ENCODE measurements at places on chromosomes 1 and 21.
A peak's percentile ranks its signal among the peaks of the same experiment; 100 is the strongest.

DNA sequence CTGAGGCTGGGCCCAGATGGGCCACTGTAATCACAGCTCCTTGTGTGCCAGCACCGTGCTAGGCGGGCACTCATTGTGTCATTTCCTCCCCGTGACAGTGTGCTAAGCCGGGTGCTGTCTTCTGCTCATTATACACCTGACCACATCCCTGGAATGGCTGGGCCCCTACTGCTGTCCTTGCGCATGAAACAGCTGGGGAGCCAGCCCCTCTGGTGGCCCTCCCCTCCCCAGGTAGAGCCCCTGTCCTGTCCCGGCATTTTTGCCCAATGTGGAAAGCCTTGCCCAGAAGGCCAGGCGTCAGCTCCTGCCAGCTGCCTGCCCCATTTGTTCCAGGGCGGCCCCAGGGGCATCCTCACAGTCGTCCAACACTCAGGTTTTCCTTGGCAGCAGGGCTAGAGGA, 107.4 kb upstream of the CASZ1 start:
- DNase-seq = no peak

DNA sequence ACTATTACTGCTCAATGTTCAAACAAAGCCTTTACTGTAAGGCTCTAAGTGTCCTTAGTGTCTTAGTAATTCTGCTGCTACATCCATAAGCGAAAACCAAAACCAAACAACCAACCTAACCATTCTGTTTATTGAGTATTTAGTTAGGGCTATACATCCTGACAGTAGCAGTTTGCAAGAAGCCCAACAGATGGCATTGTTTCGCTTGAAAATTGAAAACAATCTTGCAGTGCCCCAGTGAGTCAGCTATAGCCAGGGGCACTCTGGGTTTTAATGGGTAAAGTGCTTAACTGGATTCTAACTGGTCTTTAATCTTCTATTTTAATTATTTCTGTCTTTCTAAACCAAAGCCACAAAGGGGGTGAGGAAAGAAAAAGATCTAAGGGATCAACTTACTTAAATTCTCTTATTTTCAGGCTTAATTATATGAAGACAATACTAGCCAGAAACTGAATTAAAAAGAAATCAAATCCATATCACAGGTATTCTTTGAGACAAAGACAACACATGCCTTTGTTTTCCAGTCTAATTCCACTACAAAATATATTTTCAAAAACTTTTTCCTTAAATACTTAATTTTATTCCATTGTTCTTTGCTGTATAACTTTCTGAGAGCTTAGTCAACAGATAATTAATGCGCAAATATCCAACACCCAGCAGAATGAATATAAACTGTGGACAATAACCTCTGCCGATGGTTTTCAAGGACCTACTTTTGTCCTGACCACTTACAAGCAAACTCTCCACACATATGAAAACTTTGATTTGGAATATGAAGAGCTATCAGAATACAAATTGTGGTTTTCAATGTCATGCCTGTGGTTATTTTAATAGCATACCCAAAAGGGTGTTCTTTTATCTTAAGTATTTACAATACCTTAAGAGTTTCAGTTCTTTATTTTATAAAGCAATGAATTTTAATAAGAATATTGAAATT, 15.2 kb downstream of the POGZ start:
- DNase-seq = peak; percentile 5

DNA sequence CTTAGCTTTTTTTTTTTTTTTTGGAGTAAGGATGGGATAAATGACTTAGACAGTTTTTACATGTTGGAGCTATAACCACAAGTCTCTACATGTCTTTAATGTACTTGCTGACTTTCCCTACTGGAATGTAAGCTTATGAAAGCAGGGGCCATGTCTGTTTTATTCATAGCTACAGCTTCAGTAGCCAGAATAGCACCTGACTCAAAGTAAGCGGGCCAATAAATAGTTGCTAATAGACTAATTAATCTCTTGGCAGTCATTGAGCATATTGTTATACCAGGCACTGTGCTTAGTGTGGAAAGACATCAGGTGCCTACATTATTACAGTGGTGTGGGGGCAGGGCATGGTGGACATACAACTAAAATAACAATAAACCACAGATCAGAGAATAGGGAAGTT, 84.4 kb upstream of the HOOK1 start:
- DNase-seq = no peak

GRCh38 chr1:108590957-108591356, 31.1 kb downstream of the EEIG2 start:
- no peak for DNase-seq

DNA sequence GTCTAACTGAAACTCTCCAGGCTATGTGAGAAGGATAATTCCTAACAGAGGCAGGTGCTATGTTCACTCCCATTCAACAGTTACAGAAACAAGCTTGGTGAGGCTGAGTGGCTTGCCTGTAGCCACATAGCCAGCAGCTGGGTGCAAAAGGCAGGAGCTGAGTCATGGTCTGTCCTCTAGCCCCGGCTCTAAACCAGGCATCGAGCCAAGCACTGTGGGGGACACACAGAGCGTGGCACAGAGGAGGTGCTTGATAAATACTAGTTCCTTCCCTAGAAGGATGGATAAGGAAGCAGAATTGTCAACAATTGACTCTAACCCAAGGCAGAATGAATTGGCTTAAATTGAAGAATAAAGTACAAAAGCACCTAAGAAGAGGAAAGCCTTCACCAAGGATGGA, 10.4 kb upstream of the KCNA2 start:
- no peak for DNase-seq

DNA sequence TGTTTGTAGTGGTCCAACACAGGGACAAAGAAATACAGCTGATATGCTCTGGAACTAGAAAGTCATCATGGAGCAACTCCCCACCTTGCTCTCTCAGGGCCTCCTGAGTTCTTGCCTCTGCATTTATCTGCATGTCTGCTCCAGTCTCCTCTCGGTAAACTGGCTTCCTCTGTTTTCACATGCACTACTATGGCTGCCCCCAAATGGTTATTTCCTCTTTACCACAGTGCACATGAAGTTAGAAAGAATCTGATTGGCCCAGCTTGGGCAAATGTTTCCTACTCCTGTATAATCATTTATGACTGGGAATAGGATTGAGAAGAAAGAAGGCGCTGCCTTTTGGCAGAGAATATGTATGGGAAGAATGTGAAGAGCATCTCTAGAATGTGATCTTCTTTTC, 16.5 kb upstream of the PSMB2 start:
- DNase-seq = no peak

All from activated CD4-positive, CD25-positive, alpha-beta regulatory T cell (primary cell).